ENCODE measurements at places on chromosomes 11 and 22.
A peak's percentile ranks its signal among the peaks of the same experiment; 100 is the strongest.

DNA sequence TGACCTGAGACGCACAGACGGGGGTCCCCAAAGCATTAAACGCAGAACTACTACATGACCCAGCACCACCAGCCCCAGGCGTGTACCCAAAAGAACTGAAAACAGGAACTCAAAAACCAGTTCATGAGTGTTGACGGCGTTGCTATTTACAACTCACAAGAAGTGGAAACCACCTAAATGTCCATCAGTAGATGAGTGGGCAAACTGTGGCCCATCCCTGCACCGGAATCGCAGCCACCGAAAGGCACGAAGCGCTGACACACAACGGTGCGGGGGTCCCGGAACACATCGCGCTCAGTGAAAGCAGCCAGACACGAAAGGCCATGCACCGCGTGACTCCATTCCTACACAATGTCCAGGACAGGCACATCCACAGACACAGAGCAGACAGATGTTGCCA is 79.2 kb downstream of the TRMU start:
- DNase-seq, result no peak

DNA sequence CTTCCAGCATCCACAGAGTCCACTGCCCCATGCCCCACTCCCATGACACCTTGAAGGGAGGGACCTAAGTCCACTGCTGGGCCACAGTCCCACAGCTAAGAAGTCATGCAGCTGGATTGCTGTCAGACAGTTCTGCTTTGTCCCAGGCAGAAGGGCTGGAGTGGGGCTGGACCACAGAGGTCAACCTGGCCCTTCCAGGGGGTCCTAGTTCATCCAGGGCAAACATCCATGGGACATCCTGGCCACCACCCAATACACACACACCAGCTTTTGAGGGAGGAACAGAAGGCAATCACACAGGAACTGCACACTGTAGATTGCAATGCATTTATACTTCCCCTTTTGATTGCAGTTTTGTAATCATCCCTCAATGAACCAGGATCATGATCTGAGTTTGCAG is 11.3 kb upstream of the APOL4 start:
- no peak for DNase-seq

- DNase-seq, result no peak
Observed at GRCh38 chr11:18768472-18768901, 23.1 kb downstream of the PTPN5 start.

- no peak for DNase-seq
Observed at GRCh38 chr11:123718469-123718868, 23.0 kb downstream of the ZNF202 start.

GRCh38 chr11:123760894-123761293 is 6.6 kb upstream of the OR6X1 start:
- DNase-seq, result no peak

GRCh38 chr22:23912293-23912903 is 18.2 kb downstream of the MIF start:
- DNase-seq, result no peak

GRCh38 chr22:35174401-35175038 is 82.8 kb upstream of the HMGXB4 start:
- no peak for DNase-seq

DNA sequence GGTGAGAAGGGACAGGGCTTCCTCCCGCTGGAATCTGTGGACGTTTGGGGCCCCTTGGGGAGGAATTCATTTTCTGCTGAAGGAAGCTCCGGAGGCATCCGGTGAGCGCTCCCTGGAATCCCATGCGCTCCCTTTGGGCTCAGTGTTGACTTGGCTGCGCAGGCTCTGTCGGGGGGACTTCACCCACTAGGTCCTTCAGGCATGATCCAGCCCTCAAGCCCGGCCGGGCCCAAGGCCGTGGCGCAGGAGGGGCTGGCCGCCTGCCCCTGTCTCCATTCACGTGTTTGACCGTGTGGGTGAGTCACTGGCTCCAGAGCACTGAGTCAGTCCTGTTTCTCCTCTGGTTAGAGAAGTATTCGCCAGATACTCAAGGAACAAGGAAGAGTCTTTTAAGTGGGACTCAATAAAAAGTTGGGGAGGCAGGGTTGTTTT is 1.4 kb downstream of the CTTN start:
- peak; percentile 98 for DNase-seq

DNA sequence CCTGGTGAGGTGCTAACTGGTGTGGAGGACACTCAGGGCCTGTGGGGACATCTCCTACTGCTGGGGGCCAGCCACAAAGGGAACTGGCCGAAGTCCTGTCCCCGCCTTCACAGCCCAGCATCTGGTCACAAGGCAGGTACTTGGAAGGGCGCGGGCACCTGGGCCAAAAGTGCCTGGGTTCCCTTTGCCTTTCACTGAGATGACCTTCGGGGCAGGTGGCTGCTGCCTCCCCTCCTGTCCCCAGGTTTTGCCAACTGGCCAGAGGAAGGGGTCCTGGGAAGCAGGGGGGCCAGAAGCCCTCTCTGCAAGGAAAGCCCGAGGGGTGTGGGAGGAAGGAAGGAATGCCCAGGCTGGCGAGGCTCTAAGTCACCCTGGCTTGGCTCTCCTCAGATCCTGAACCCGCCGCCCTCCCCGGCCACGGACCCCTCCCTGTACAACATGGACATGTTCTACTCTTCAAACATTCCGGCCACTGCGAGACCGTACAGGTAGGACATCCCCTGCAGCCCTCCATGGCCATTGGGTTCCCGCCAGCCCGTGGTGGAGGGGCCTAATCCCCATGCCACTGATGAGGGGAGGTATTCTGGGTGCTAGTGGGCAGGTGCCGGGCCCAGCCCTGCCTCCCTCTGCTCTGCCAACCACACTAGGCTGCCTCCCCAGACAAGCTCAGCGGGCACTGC is 14.4 kb upstream of the PPP6R3 start:
- DNase-seq, result no peak

DNA sequence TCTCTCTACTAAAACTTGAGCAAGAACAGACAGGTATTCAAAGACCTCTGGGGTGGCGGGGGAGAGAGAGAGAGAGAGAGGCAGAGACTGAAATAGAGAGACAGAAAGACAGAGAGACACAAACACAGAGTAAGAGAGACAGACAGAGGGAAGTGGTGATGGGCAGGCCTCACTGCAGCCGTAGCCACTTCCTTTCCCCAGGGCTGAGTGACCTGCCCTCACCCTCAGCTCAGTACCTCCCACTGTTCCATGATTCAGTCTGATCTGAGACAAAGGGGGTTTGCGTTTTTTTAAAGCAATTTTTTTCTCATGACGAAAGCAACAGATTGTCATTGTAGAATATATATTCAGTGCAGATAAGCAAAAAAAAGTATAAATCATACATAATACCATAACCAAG is 607.9 kb upstream of the B3GAT1 start:
- no peak for DNase-seq

DNA sequence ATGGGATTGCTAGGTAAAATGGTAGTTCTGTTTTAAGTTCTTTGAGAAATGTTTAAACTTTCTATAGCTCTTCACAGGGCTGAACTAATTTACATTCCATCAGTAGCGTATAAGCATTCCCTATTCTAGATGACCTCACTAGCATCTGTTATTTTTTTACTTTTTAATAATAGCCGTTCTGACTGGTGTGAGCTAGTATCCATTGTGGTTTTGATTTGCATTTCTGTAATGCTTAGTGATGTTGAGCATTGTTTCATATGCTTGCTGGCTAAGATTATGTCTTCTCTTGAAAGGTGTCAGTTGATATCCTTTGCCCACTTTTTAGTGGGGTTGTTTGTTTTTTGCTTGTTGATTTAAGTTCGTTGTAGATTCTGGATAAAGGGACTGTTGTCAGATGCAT is 35.9 kb downstream of the MMP27 start:
- peak; percentile 29 for DNase-seq

- peak; percentile 78 for DNase-seq
Observed at GRCh38 chr22:23128269-23129108, 13.3 kb downstream of the RSPH14 start.

DNA sequence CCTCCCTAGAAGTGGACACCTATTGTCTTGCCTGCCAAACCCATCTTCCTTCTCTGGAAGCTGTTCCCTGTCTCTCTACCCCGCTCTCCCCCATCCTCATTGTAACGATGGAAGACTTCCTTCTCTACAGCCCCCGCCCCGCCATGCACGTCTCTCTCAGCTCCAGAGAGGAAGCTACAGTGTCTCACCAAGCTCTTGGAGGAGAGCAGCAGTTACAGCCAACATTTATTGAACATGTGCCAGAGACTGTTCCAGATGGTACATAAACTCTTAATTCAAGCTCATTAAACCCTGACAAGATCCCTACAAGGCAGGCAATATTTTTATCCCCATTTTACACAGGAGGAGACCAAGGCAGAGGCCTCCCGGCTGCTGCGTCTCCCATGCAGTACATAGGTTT is 15.1 kb downstream of the MCHR1 start:
- DNase-seq, result no peak

Data from EL (cell line).